ENCODE measurements at places on chromosomes 3 and 15.

DNA sequence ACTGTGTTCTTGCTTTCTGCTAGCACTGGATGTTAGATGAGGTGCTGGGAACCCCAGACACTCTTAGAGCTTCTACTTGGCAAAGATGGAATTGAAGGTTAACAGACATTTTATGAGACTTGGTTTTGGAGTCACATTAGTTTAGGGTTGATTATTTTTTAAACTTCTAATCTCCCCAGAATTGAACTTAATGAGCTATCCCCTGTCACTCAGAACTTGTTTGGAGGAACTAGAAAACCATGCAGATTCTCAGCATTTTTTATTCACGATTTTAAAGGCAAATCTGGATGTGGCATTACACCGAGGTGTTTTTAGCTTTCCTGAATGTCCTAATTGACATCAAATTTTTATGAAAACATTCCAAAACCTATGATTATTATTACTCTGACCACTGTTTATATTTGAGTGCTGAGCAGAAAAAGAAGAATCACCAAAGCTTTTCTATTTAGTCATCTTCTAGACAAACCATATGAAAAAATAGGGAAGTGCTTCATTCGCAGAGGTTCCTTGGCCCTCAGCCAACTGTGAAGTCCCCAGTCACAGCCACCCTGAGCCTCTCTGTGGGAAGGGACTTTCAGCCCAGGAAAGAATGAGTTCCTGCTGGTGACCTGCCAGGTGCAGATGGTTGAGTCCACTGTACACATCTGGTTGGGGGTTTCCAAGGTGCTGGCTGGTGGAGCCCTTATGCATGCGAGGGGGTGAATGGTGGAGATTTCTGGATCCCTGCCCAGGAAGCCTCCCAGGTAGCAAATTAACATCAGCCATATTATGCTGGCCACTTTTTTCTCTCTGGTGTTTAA, 196.0 kb upstream of the TOPAZ1 start:
- no peak for DNase-seq

GRCh38 chr15:57662091-57662744, 44.3 kb upstream of the POLR2M start:
- DNase-seq: no peak

DNA sequence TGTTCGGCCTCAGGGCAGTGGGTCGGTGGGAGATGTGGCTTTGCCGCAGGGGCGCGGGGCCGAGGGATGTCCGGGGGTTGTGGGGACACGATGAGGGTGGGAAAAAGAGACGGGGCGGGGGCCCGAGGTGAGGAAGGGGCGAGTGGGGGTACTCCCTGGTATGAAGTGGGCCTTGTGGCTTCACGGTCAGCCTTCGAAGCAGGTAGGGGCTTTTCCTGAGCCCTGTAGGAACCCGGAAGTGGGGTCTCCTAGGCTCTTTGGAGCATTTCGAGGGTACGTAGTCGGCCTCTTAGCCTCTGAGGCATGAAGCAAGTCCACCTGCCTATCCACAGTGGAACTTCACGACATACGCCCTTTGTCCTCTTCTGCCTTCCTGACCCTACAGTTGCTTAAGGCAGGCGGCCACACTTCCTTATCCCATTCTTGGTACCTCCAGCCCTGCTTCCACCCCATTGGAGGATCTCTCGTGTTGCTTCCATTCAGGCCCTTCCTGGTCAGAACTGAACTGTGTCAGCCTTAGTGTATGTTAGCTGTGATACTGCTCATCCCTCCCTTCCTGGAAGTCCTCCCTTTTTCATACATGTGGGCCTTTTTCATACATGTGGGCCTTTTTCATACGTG, 389 bp downstream of the ARPC4 start:
- DNase-seq: no peak

- DNase-seq: no peak
These were observed 212.5 kb downstream of the TCF12 start for GRCh38 chr15:57130956-57131355.

GRCh38 chr3:106349191-106349881, 480.5 kb upstream of the CBLB start:
- DNase-seq: no peak
